ENCODE measurements at places on chromosomes 16 and 17.

DNA sequence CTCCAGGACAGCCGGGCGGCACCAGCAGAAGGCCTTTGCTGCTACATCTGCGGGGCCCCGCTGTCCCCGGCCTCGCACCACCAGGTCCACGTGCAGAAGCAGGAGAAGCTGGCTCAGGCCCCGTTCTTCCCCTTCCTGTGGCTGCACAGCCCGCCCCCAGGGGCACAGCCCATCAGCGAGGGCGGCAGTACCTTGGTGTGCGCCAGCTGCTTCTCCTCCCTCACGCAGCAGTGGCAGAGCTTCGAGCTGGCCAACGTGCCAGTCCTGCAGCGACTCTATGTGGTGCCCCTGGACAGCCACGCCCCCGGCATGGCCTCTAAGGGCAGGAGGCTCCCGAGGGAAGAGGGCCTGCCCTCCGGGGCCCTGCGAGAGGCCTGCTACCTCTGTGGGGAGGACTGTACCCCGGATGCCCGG is 58.3 kb upstream of the CIBAR2 start:
- no peak for DNase-seq

DNA sequence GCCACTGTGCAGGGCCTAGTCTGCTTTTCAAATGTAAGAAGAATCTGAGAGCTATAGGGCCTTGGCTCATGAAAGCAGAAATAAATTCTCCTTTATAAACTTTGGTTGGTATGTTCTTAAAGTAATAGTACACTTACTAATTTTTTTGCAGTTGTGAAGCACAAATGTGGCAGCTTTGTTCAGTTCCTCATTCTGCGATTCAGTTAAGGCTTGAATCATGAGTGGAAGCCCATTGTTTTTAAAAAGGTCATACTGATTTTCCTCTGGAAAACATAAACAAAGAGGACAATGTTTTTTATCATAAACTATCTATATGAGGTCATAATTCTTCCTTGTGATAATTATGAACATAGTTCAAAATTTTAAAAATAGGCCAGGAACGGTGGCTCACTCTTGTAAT is 23.6 kb upstream of the DYNC1LI2 start:
- DNase-seq = no peak

DNA sequence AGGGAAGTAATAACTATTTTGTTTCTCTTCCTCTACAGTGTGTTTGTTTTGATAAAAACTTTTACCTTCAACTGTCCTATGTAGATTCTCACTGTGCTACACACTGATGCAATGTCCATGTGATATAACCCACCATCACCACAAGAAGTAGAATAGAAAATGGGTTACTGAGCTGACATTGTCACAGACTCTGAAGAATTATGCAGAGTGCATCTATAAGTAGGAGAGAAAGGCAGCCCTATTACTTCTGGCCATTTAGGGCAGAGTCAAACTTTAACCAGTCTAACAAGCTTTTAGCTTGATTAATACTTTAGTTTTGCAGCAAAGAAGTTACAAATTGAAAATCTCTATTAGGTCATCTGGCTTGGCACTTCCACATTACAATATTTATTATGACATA is 354.0 kb upstream of the CDH8 start:
- DNase-seq = no peak

DNA sequence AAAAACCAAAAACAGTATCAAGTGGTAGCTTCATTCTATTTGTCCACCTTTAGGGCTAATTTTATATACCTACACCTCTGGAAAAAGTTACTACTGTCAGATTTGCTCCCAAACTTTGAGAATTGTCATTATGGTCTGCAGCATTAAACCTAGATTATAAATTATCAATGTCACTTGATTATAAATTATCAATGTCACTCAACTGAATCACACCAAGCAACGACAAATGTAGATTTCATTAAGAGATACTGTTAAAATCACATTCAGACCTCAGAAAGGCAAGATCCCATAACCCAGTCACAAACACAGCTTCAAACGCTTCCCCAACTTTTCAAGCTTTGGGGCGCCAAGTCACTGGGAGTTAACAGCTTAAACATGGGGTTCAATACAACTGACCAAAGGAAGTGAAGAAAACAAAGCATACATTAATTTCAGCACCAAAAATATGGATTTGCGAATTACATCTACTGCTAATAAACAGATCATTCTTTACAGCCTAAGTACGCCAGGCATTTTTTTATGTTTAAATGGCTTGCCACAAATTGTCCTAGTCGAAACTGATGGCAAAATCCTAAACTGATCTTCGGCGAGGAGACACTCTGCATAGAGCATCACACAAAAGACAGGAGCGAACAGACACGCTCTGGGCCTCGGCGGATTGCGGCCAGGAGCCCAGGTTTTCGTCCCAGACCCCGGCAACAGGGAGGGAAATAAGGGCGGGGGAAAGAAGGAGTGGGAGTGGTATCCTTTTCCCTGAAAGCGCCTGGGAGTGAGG is 981 bp downstream of the GLG1 start:
- DNase-seq = no peak

- DNase-seq = no peak
These were observed 180.8 kb downstream of the CCT6B start for GRCh38 chr17:34780438-34780837.

GRCh38 chr16:9139965-9140364 is 48.5 kb downstream of the HAPSTR1 start:
- no peak for DNase-seq

GRCh38 chr17:45923511-45924268 is 29.3 kb downstream of the MAPT start:
- no peak for DNase-seq
